ENCODE measurements at places on chromosomes 1 and 21.

GRCh38 chr21:44380876-44381275 is 27.5 kb downstream of the TRPM2 start:
- no peak for DNase-seq

- DNase-seq: no peak
These were observed 21.6 kb downstream of the RIT1 start for GRCh38 chr1:155889566-155889965.

- peak; percentile 46 for DNase-seq
These were observed at the start of gene ENTREP3 for GRCh38 chr1:155255243-155256007. Gene ENTREP3, minus strand, starts transcription at chr1:155255483. Its CDS starts 606 bp downstream, at chr1:155254877.

- no peak for DNase-seq
These were observed 183.5 kb downstream of the BRINP2 start for GRCh38 chr1:177354247-177354646.

DNA sequence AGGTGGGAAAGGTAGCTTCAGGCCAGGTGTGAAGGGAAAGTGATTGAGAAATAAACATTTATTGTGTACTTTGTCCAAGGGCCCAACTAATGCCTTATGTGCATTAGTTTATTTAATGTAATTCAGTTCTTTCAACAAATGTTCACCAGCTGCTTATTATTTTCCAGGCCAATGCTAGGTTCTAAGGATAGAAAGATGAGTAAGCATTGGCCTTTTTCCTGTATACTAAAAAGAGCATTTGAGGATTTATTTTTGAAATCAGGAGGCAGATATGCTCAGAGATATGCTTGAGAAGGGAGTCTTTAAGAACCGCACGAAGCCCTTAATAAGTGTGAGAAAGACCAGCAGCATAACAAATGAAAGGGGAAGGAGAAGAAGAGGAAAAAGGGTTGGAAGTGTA is 32.0 kb downstream of the CLCA1 start:
- DNase-seq: no peak

GRCh38 chr1:82441402-82441801 is 640.7 kb downstream of the ADGRL2 start:
- DNase-seq: no peak

- no peak for DNase-seq
These were observed 36.3 kb upstream of the TDRD10 start for GRCh38 chr1:154465621-154466195.

DNA sequence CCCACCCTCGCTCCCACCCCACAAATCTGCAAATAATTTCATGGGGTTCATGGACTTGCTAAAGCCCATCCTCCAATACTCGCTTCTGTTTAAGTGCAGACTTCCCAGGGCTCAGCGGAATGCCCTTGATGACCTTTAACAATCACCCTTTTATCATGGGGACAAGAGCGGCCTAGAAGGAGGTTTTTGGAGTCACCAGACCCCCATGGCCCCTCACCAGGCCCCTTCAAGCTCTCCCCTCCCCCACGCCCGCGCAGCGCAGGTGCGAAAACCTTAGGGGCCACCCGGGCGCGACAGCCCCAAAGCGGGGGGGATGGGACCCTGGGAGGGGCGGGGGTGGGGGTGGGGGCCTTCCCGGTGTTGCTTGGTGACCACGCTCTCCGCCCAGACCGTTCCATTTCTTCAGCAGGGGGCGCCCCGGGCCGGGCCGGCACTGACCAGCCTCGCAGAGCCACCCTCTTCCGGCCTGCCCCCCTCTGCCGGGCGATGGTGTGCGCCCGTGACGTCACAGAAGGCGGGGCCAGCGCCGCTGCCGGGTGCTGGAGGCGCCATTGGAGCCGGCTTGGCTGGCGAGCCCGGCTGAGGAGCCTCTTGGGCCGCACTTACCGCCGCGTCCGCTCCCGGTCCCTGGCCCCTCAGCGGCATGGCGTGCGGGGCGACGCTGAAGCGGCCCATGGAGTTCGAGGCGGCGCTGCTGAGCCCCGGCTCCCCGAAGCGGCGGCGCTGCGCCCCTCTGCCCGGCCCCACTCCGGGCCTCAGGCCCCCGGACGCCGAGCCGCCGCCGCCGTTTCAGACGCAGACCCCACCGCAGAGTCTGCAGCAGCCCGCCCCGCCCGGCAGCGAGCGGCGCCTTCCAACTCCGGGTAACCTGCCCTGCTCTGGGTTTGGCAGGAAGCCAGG is at the start of gene AKIRIN1:
TSS of gene AKIRIN1 (plus strand) at position 539 of the 900 bp plus-strand sequence. CDS start at position 644, 105 bp downstream.
- DNase-seq: peak; percentile 90

DNA sequence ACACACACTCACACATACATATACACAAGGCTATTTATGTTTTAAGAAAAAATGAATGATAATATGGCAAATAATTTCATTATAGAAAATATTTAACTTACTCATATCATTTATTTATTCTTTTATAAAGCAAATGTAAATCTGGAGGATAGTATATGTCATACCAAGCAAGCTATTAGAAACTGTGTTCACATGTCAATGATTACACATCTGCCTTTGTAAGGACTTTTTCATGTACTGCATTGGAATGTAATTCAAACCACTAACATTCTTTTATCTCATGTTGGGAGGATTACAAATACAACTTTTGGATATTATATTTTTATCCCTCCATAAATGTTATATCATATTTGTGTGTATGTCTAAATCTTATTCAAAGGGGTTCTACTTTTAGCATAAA is 1887.4 kb downstream of the NCAM2 start:
- no peak for DNase-seq

- no peak for DNase-seq
These were observed 40.9 kb upstream of the BEND5 start for GRCh38 chr1:48817505-48818114.

DNA sequence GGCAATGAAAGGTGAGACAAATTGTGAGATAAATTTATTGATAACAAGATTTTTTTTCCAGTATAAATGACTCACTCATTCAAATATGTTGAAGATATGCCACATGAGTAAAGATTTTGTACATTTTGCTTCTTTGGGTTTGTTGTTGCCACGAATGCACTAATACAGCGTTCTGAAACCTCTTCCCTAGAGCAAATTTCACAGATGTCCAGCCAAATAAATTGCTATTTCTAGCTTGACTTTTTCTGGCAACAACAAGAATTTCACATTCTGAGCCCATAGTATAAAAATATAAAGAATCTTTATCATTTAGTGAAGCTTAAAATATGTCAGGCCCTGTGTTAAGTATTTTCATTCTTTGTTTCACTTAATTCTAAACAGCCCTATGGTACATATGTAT is 114.5 kb upstream of the COL24A1 start:
- DNase-seq: no peak

- DNase-seq: no peak
These were observed 591.6 kb downstream of the PTPRU start for GRCh38 chr1:29827801-29828525.

- DNase-seq: no peak
These were observed 1.5 kb downstream of the LSS start for GRCh38 chr21:46226920-46227599.

- peak; percentile 93 for DNase-seq
These were observed 797 bp upstream of the USP1 start for GRCh38 chr1:62436039-62436465.

- no peak for DNase-seq
These were observed 1.5 kb upstream of the SCP2 start for GRCh38 chr1:52925571-52926005.

- no peak for DNase-seq
These were observed 2.7 kb downstream of the RGL1 start for GRCh38 chr1:183807549-183808168.

DNA sequence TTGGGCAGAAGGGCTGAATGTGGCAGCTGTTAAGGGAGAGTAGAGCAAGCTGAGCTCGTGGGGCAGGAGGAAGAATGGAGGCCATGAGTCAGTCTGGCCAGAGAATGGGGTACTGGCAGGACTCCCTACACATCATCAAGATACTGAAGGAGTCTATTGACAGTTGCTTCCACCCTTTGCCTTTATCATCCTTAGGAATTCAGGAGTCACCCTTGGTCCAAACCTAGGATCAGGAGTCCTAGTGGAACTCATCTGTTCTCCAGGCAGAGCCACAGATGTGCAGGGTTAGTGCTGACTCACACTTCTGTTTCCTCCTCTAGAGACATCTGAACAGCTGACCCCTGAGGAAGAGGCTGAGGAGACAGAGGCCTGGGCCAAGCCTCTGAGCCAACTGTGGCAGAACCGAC is 18.7 kb upstream of the ST3GAL3 start:
- DNase-seq: no peak

GRCh38 chr1:54312796-54313316 is 93.3 kb downstream of the SSBP3 start:
- DNase-seq: no peak

DNA sequence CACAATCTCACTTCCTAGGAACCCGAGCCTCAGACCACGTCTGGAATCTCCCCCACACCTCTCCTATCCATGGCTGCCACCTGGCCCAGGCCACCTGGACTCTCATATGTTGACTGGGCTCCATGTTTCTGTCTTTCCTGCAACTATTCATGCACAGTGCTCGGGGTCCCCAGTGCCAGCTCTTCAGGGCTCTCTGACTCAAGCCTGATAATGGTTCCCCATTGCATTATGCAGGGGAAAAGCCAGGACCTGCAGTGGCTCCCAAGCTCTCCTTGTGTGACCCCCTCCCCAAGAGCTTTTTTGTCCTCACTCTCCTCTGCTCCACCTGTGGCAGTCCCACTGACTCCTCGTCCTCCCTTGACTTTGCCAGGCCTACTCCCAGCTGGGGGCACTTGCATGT is 417.6 kb downstream of the NPHP4 start:
- DNase-seq: no peak

DNA sequence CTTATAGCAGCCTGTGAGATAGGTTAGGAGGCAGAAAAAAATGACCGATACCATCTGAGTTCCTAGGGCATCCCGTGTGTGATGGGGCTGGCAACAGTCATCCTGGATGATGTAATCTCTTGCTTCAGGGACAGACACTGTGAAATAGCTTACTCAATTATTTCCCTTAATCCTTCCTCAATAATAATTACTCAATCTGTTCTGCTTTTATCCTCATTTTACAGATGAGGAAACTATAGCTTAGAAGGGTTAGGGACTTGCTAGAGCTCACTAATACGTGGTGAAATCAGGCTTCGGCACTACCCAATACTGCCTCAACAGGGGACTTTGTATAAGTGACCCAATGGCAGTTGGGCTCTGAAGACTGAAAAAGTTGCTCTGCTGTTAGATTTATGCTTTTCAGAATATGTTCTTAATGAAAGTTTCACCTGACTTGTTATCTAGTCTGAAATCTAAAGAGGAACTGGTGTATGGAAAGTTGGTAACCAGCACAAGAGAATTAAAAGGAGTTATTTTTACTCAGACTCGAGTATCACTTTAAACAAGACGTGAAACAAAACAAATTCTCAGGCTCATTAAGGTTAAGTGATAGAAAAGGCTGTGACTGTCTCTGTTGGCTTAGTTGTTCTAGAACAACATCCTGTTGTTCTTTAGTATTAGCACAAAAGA is 14.4 kb downstream of the CD55 start:
- no peak for DNase-seq

DNA sequence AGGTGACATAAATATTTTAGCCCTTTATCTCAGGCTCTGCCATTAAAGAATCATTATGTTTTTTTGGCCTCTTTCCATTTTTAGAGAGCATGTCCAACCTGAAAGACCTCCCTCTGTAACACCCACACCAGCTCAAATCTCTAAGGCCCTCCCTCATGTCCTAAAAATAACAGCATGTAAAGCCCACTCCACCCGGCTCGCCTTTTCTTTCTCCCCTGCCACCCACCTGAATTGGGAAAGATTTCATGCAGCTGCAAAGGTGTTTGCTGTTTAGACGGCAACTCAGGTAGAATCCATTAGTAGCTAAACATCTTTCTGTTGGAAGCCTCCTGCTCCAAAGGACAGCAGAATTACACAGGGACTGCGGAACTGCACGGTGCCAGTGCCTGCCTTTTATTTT is 79.9 kb downstream of the DMRTA2 start:
- no peak for DNase-seq

GRCh38 chr1:204255966-204256365 is 42.2 kb upstream of the GOLT1A start:
- no peak for DNase-seq

DNA sequence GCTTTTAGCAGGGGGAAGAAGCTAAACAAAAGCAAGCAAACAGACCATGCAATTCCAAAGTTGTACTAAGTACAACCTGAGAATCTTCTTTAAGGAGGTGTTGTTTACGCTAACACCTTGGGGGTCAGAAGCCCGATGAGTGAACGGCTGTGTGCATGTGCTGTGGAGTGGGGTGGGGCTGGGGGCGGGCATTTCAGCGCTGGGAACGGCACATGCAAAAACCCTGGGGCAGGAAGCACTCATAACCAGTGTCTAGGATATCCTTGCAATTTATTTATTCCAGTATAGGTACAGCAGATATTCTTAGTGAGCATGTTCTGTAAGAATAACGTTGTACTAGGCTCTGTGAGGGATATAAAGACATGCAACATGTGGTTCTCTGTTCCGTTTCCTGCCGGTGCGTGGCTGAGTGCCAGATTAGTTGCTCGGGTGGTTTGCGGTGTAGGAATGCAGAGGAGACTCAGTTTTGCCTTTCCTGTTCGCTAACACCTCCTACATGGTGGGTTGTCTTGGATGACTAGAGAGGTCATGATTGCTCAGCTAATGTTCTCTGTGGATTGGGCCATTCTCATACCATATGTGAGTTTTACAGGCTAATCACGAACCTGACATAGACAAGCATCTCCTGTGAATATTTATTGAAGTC is 3.7 kb downstream of the FASLG start:
- DNase-seq: peak; percentile 78

DNA sequence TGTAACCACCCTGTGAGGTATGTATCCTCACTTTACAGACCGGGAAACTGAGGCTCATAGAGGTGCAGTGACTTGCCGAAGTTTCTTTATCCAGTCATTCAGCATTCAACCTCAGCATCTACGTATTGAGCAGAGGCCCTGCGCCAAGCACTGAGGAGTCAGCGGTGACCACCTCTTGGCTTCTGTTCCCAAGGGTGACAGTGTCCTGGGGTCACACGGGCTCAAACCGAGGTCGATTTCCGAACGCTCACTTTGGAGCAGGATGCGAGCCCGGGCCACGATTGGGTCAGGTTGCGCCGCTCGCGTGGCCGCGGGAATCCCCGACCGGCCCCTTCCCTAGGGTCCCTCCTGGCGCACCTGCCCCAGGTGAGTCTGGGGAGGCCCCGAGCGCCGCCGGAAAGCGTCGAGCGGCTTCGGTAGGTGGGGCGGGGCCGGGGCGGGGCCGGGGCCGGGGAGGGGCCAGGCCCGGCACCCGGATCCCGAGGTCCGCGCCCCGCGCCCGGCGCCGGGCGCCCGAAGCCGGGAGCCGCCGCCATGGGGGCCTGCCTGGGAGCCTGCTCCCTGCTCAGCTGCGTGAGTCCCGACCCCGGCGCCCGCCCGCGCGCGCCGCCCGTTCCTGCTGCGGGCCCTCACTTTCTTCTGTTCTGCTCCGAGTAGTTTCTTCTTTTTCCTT is at the start of gene SERINC2:
TSS of gene SERINC2 (plus strand) at position 482 of the 673 bp plus-strand sequence. CDS start at position 535, 53 bp downstream.
- peak; percentile 2 for DNase-seq

GRCh38 chr1:89688607-89689006 is 55.7 kb downstream of the LRRC8C start:
- DNase-seq: no peak

DNA sequence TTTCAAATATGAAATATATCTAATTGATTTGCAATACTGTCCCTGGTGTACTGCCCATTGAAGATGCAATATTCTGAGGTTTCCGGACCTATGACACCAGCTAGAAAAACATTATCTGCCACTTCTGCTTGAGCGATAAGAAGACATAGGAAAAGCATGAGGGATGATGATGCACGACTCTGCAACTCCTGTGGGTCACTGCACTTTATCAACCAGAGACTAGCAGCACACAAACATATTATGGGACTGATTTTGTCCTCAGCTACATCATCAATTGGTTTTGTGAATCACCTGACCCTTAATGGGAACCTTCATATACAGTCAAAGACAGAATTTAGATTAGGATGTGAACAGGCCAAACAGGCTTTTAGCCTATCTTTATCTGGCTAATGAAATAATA is 13.8 kb upstream of the KCNA3 start:
- DNase-seq: no peak

Data from stimulated activated CD8-positive, alpha-beta memory T cell treated with anti-CD3 and anti-CD28 coated beads, Interleukin-2, amount 100 ng/mL, for 1 hour (primary cell).